ENCODE measurements at places on chromosomes 1 and 21.

GRCh38 chr1:10629091-10629815 lies 154.5 kb downstream of the PEX14 start:
- DNase-seq = no peak

DNA sequence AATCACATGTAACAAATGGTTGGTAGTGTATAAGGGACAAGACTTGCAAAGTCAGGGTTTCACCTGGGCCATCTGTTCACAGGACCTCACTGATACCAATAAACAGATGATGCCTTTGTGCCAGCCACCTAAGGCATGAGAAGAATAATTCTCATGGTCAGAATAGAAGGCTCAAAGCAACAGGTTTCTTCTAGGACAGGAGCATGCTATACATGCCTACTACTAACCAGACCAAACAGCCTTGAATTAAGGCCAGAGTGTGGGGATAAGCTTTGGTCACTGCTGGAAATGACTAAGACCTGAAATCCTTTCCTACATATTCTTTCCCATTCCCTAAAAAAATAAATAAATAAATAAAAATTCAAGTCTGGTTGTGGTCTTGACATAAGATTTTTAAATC lies 17.5 kb downstream of the PSMB2 start:
- no peak for DNase-seq

GRCh38 chr1:191368891-191369654 lies 789.2 kb upstream of the RGS18 start:
- no peak for DNase-seq

- DNase-seq = no peak
Observed at GRCh38 chr1:233209481-233209880, 86.0 kb downstream of the PCNX2 start.

DNA sequence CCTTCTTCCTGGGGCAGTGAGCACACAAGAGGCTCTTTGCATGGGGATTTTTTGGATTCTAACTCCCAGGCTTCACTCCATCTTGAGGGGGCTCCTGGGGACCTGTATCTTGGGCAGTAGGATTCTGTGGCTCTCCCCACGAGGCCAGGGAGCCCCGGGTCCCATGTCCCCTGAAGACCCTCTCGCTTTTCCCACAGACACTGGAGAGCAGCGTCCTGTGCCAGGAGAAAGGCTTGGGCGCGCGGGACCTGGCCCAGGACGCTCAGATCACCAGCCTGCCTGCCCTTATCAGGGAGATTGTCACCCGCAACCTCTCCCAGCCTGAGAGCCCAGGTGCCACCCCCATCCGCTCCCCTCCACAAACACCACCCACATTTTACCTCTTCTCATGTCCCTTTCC lies 735 bp downstream of the CROCC start:
- no peak for DNase-seq

DNA sequence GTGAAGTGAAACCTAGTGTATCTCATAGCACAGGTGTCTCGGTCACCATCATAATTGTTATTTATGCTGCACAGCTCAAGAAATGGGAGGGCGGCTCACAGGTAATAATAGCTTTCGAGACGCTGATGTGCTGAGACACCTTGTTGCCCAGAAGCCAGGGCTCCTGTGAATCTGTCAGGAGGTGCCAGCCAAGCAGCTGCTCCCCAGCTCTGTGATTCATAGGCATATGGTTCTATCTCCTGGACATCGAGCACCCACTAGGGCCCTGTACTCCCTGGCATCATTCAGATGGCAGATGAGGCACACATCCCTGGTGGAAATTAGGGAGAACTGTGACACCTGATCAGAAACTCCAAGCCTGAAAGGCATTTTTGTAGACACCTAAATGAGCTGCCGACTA lies 53.5 kb downstream of the SYT6 start:
- no peak for DNase-seq

- DNase-seq = no peak
Observed at GRCh38 chr1:24294716-24295371, 24.3 kb upstream of the GRHL3 start.

DNA sequence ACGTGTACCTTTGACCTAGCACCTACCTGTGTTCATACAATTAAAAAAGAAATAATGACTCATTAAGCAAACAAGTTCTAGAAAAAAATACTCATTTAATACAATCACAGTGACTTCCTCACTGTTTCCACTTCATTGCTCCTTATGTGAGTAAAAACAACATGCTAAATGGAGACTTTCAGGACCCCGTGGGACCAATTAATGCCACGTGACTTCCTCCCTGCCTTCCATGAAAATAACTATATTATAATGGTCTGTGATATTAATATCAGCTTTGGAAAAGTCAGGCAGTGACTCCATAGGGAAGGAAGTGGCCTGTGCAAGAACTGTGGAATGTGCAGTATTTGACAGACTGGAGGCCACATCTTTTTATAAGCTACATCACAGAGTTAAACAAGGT lies 337.8 kb downstream of the HLX start:
- no peak for DNase-seq

GRCh38 chr21:17925899-17926298 lies 106.7 kb upstream of the C21orf91 start:
- peak; percentile 15 for DNase-seq

- no peak for DNase-seq
Observed at GRCh38 chr1:22888320-22889075, 84.2 kb downstream of the LACTBL1 start.

GRCh38 chr1:115225993-115226685 lies 111.9 kb downstream of the NGF start:
- no peak for DNase-seq

All from midbrain (tissue), 1 donor.